ENCODE measurements at places on chromosomes 7 and 10. TPM values are rescaled to one million over a fixed set of nuclear protein-coding genes. Genes with fewer than 3 reads are reported as not detected.

DNA sequence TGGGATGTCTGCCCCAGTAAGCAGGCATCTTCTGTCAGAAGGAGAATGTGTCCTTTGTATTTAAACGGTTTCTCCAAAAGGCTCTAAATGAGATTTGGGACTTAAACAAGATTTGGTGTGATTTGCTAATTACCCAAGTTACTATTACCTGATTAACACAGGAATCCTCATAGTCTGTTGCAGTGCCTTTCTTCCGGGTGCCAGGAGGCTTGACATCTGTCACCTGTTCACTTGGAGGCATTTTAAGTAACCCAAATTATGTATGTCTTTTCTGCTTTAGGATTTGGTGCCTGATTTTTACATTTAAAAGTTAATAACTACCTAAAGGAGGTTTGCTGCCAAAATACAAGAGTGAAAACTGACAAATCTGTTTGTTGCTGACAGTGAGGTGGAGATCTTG, 587.9 kb upstream of the GALNT17 start:
- DNase-seq = no peak
- no peaks in the 10 kb centered on the region for H3K4me1 ChIP-seq
- H3K27ac ChIP-seq = no peak overlapping the region
- no peaks in the 10 kb centered on the region for H3K36me3 ChIP-seq

Gene MOGAT3
- not detected for total RNA-seq

- H3K27ac ChIP-seq = peak overlapping the region; percentile 76
- H3K27me3 ChIP-seq = peaks cover 1% of the 10 kb centered on the region
- DNase-seq = no peak
- no peak overlapping the region for H3K4me3 ChIP-seq
Measured at GRCh38 chr7:139854803-139855497, 25.9 kb downstream of the TBXAS1 start.

- H3K27ac ChIP-seq = no peak overlapping the region
- no peak for DNase-seq
- no peaks in the 10 kb centered on the region for H3K27me3 ChIP-seq
Measured at GRCh38 chr7:42338916-42339540, 102.0 kb upstream of the GLI3 start.

DNA sequence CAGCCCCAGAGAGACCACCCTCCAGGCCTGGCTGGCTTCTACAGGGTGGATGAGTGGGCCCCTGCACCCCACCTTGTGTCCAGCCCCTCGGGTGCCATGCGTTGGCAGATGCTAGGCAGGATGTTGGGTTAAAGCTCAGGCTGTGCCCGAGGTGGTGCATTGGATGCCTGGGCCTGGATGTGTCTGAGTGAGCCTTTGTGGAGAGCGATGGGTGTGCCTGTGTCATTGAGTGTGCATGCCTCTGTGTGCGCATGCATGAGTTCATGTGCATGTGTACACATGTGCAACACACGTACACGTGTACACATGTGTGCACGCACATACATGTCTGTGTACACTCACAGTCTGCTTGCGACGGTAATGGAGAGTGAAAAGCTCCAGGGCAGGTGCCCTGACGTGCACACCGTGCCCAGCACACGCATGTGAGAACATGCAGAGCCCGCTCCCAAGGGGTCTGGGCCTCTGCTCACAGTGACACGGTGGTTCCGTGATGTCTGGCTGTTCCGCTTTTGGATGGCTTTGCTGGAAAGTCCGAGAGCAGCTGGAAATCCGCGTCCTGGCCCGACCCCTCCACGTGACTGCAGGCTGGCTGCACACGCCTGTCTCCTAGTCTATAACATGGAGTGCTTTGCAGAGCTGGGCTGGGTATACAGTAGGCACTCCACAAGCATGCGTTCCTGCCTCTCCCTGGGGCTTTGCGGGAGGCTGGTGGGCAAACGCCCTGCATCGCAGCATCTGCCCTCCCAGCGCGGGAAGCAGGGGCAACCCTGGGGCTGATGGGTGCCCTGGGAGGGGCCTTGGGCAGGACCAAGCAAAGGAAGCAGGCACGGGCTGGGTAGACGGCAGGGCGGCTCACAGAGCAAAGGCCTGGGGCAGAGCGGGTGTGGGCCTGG, 36.9 kb downstream of the ELFN1 start:
- peaks cover 4% of the 10 kb centered on the region for H3K27me3 ChIP-seq
- no peak for DNase-seq
- no peaks in the 10 kb centered on the region for H3K36me3 ChIP-seq
- H3K4me3 ChIP-seq = no peak overlapping the region
- H3K27ac ChIP-seq = no peak overlapping the region

GRCh38 chr10:69644658-69645295, 14.7 kb downstream of the FAM241B start:
- no peaks in the 10 kb centered on the region for H3K27me3 ChIP-seq
- H3K4me1 ChIP-seq = peaks cover 2% of the 10 kb centered on the region
- no peaks in the 10 kb centered on the region for H3K36me3 ChIP-seq

Gene UBE2D1
- 11.9 TPM for total RNA-seq

DNA sequence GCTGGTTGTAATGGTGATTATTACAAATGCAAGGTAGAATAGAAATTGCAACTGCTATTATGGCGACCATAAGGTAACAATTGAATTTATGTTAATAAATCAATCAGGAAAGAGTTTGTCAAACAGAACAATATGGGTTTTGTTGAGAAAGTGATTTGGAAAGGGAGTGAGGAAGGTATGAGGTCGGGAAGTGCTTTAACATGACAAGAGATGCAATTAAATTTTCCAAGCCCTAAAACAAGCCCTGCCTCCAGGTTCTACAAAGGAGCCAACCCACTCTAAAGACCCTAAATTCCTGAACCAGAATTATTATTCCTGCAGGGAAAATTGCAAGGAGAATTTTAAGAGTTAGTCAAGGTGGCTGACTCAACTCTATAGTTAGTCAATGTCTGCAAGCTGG, 363.7 kb downstream of the BMPER start:
- H3K4me3 ChIP-seq = no peak overlapping the region
- H3K27me3 ChIP-seq = no peaks in the 10 kb centered on the region
- H3K36me3 ChIP-seq = no peaks in the 10 kb centered on the region
- no peak overlapping the region for H3K27ac ChIP-seq
- H3K4me1 ChIP-seq = no peaks in the 10 kb centered on the region

All from activated CD4-positive, alpha-beta T cell treated with anti-CD3 and anti-CD28 coated beads, Interleukin-2, amount 10 ng/mL, durations not matched to agents 7 days and 5 days (primary cell).